ENCODE measurements at places on chromosomes 4 and X. TPM values are rescaled to one million over a fixed set of nuclear protein-coding genes. Genes with fewer than 3 reads are reported as not detected.

Gene FMR1NB
- total RNA-seq, result not detected

Gene SLC35A2
- 17.9 TPM for total RNA-seq

Gene PNPLA4
- total RNA-seq, result 4.5 TPM

DNA sequence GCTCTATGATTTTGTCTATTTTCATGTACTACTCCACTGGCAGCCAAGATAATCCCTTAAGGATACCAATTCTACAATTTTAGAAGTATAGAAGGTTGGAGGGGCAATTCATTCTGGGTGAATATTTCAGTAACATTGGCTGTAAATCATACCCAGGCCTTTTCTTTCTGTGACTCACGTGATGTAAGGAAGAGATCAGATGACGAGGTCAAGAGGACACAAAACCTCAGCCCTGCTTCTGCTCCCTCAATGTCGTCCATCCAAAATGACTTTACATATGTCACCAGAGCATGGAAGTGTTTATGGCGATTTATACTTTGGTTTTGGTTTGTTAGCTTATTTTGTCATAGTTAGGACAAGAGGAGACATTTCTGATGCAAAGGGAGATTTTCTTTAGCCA lies 70.7 kb upstream of the SLC4A4 start:
- DNase-seq, result no peak

DNA sequence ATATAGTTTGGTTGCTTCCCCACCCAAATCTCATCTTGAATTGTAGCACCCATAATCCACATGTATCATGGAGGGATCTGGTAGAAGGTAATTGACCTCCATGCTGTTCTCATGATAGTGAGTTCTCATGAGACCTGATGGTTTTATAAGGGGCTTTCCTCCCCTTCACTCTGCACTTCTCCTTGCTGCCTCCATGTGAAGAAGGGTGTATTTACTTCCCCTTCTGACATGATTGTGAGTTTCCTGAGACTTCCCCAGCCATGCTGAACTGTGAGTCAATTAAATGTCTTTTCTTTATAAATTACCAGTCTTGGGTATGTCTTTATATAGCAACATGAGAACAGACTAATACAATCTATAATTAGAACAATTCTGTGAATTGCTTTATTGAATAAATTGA lies 11.9 kb upstream of the DCAF4L1 start:
- no peak for DNase-seq

DNA sequence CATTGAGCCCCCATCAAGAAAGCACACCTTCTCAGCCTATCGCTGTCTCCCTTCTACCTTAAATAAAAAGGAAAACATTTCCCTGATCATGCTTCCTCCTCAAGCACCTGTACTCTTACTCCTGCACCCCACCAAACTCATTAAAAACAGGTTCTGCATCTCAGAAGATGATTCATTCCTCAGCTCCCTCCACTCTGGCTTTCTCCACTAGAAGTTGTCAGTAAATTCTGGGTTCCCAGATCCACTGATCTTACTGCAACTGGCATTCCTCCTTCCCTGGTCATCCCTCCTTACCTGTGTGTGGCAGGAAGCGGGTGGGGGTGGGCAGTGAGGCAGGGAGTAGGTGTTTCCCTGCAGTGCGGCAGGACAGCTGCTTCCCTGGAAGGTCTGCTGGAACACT lies 108.8 kb downstream of the GPR143 start:
- no peak for DNase-seq

Measured in activated CD4-positive, alpha-beta memory T cell treated with anti-CD3 and anti-CD28 coated beads, Interleukin-2, amount 10 ng/mL, durations not matched to agents 7 days and 5 days (primary cell).